Astrocyte of the cerebellum (primary cell): ENCODE measurements at places on chromosomes 2 and 18.

DNA sequence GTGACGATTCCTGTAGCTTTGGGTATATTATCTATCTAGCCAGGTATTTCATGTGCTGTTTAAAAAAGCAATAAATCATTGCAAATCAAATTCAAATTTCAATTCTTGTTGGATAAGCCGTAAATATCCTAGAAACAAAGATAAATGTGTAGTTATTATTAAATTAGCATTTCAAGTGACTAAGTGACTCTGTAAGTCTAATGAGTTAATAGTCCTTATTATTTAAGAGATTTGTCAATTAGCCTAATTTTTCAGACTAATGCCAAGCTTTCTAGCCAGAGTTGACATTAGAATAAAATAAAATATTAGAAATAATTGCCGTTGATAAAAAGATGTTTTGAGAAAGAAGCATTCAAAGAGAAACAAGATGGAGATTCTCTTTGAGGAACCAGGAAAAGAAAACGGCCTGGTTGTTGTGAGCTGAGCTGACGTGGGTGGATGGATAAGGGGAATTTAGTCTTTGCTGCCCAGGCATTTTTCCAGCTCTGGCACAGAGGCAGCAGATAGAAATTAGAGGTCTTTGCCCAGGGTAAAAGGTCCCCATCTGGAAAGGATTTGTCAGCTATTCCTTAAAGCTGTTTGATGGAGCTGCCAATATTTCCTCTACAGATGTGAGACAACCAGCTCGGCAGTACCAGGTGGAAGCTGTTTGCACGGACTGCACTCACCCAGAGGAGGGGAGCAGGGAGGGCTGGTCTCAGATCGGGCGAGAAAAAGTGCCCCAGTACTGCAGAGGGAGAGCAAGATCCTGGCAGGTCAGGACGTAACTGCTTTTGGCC lies 117.3 kb upstream of the SEC11C start:
- DNase-seq: no peak

- no peak for DNase-seq
Observed at GRCh38 chr2:73423913-73424312, 38.3 kb downstream of the ALMS1 start.

GRCh38 chr18:49072524-49072934 lies 121.8 kb upstream of the SMAD7 start:
- DNase-seq: no peak

DNA sequence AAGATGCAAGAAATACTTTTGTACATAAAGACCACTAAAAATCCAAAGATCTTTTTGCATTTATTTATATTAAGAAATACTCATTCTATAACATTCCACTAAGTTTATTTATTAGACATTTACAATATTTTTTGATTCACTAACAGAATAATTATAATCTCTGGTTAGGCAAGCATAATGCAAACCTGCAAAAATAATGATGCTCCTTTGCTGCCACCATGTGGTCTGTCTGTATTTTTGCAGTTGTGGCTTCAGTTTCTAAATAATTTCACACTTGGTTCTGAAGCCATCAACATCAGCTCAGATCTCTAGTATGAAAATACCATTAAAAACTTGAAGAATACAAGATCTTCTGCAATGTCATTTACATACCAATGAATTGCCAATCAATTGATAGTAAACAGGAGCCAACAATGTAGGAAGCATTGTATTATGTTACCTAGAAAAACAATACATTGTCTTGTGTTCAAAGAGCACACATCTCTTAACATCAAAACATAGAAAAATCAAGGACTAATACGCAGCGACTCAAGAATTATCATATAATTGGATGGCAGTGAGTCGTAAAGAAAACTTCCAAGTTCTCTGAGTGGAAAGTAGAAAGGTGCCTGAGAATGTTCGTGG lies 28.8 kb upstream of the WDR75 start:
- DNase-seq: peak; percentile 66

DNA sequence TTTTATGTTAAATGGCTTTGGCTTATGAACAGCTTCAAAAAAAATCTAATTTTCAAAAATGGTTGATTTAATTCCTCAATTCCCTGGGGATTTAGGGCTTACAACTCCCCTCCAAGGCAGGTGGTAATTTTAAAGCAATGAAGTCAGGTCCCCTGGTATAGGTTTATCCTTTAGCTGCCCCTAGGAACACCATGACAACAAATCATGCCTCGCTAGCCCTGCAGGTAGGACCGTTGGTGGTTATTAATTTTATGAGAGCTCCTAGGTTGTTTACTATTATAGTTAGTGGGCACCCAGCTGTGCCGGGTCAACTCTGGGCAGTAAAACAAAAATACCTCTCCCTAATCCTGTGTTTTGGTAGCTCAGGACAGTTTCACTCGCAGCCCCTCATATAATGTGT lies 26.2 kb upstream of the MBOAT2 start:
- DNase-seq: no peak

GRCh38 chr2:59276033-59276432 lies 1034.9 kb upstream of the FANCL start:
- DNase-seq: no peak

DNA sequence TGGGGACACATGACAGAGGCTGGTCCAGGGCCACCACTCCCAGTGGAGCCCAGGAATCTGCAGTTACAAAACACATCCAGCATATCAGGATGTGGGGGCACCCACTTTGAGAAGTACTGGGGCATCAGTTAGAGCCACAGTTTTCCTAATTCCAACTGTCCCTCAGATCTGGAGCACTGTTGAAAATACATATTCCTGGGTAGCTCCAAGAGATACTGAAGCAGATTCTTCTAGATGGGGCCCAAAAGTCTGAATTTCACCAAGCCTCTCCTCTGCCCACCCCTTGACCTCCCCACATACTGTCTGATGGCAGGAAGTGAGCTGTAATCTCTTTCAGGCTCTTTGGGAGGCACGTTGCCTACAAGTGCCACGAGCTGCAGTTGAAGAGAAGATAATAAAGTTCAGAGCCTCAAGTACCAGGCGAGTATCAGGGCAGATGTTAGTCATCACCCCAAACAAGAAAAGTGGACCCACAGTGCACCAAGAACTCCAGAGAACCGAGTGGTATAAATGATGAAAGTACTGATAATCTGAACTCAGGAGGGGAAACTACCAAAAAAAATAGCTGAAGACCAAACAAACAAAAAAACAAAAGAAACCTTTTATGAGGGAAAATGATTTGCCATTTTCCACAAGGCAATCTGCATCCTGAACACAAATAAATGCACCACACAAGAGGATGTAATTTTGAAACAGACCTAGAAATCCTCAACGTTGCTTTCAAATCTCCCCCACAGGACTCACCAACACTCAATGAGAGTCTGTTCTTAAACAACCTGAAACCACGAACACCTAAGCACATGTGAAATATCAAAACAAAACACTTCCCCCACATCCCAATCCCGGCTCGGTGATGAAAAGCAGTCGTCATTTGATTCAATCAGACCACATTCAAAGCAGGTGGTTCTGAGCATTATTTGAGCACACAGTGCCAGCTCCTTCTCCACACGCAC lies 98.7 kb downstream of the TCF4 start:
- no peak for DNase-seq

- DNase-seq: no peak
Observed at GRCh38 chr2:65231121-65231520, 3.5 kb downstream of the ACTR2 start.

- no peak for DNase-seq
Observed at GRCh38 chr2:133062931-133063665, 393.1 kb upstream of the LYPD1 start.

GRCh38 chr2:237474442-237474911 lies 12.6 kb upstream of the MLPH start:
- no peak for DNase-seq

DNA sequence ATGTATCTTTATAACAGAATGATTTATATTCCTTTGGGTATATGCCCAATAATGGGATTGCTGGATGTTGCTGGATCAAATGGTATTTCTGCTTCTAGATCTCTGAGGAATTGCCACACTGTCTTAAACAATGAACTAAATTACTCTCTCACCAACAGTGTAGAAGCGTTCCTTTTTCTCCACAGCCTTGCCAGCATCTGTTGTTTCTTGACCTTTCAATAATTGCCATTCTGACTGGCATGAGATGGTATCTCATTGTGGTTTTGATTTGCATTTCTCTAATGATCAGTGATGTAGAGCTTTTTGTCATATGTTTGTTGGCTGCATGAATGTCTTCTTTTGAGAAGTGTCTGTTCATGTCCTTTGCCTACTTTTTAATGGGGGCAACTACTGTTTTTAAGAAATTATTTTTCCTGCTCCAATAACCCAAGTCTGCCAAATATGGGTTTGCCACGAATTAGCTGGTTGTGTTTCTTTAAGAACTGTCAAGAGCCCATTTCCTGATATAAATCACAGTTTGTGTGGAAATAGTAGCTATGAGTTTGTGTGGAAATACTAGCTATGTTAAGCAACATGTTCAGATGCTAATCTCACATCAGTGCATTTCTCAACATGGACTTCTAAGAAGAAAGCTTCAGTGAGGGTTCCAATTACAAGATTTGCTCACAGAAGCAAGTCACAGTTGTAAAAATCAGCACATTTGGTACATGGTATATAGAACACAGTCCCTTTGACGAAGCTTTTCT lies 259.4 kb downstream of the ANAPC1 start:
- DNase-seq: no peak

GRCh38 chr18:59690996-59691395 lies 6.2 kb downstream of the CCBE1 start:
- DNase-seq: no peak

DNA sequence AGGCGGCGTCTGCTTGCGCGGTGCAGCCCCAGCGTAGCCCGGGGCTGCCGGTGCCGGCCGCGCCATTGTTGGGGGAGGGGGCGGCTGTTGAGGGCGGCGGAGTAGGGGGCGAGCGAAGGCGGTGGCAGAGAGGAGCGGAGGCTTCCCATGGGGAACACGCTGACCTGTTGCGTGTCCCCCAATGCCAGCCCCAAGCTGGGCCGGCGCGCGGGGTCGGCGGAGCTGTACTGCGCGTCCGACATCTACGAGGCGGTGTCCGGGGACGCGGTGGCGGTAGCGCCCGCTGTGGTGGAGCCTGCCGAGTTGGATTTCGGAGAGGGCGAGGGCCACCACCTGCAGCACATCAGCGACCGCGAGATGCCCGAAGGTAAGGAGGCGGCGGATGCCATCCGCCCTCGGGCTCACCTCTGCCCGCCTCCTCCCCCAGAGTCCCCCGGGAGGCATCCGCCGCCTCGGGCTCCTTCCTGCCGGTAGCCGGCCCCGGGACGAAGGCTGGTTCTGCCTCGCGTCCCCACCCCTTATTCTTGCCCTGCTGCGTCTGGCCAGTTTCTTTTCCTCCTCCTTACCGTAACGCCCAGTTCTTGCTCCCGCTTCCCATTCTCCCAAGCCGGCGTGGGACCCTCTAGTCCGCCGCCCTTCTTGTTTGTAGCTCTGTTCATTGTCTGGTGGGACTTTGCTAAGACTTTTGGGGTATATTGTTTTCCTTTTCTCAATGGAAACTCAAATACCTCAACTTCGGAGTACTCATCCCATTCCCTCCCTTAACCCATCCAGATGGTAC lies 500 bp downstream of the CCNYL1 start:
- DNase-seq: no peak

DNA sequence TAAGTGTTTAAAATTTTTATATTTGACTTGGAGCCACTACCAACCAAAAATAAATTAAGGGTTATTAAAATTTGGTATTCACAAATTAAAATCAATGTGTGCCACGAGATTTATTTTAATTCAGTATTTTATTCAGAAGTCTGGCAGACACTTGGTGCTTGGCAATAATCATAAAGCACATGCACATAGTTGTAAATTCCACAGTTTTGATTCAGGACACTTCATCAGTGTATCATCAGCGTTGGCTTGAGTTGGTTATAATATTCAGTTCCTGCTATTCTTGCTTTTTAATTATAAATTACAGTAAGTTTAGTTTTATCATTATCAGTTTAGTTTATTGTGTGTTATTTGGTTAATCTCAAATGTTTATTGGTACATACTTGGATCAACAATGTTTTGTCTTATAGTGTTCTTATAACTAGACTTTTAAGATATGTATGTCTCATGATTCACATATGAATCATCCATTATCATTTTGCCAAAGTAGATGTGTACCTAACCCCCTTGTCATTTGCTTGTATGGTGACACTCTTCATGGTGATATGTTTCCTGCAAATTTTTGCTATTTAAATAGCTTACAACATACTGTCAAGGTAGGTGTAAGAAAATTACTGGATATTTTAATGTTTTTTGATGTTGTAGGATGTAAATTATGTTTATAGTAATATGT lies 237.9 kb downstream of the BABAM2 start:
- no peak for DNase-seq

DNA sequence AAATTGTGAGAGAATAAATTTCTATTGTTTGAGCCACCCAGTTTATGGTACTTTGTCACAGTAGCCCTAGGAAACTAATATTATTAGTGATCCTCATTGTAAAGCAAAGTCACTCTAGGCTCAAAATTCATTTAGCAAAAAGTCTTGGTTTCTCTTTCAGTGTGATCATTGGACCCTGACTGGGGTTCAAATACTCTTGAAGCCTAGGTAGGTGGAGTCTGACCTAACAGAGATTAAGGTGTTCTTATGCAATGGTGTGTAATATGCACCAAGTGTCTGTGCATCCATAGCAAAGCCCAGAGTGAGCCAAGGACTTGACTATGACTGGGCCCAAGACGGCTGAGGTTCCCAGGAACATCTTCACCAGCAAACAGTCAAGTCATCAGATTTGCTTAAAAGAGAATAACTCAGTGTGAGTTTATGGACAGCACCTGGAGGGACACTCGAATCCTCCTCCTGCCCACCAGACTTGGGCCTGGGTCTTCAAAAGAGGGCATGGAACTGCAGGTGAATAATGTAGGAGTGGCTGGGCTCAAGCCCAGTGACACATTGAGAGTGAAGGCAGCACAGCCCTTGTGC lies 51.1 kb upstream of the BCL11A start:
- no peak for DNase-seq

DNA sequence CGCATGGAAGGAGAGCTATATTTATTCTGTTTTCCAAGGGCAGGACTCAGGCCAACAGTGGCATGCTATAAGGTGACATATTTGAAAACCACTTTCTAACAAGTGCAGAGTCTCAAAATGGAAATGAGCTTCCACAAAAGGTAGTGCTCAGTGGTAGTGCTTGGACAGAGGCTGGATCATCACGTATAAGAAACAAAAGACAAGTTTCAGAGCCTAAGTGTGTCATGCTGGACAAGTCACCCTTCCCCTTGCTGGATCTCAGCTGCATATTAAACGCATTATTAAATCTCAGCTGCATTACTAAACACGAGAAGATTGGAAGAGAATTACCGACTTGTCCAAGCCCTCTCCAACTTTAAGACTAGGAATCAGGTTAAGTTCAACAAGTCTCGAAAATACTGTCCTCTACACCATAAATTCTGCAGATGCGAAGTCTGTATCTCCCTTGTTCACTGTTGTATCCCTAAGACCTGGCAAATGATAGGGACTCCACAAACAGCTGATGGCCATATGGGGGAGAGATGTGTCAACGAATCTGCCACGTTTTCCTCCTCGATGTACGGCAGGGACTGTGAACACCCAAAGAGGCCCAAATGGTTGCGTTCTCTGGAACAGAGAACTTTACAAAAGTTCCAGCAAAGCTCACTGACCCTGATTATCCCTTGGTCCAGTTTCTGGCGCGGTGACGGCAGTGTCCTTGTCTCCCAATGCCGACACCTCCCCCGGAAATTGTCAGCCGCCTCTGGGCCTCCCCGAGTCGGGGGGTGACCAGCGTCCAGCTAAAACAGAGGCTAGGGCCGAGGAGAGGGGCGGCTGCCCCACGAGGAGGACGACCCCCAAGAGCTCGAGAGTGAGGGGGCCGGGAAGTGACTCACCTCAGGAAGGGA lies 611 bp downstream of the NOL10 start:
- no peak for DNase-seq

- DNase-seq: no peak
Observed at GRCh38 chr18:68676913-68677312, 38.0 kb downstream of the TMX3 start.
